Stimulated activated CD4-positive, alpha-beta T cell treated with anti-CD3 and anti-CD28 coated beads, Interleukin-2, amount 100 ng/mL, for 4 hours (primary cell): ENCODE measurements at places on chromosomes 7 and 10.

GRCh38 chr10:76138906-76139305 lies 707.5 kb downstream of the LRMDA start:
- no peak for DNase-seq

DNA sequence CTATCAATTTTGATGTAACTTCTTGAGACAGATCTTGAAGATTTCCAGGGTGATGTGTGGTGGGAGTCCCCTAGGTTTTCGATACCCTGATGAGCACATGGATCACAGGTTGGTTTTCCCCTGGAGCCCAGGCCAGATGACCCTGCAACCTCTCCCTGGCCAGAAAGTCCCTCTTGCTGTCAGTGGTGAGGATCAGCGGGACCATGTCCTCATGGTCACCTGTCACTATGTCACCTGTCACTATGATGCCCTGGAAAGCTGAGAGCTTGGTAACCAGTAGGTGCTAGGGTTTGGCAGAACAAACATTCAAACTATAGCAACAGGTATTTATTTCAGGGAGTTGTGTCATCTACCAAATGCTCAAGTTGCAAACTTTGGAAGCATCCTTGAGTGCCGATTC lies 197.9 kb downstream of the ARHGAP12 start:
- DNase-seq: no peak

DNA sequence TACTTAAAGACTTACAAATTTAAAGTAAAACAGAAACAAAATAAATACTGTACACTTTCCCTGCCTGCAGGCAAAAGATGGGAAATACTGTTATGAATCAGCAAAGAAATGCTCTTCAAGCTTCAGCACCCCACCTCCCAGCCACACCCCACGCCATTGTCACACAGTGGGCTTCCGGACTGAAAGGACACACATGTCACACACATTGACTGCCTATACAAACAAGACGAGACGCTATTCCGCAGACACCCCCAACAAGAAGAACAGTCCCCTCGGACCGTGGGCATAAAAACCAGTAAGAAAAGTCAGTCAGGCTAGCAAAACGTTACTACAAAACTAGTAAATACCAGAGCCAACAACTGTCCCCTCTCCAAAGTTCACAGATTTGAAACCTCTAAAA lies 22.2 kb upstream of the PARP12 start:
- no peak for DNase-seq

GRCh38 chr10:7546385-7546967 lies 120.3 kb downstream of the ITIH5 start:
- no peak for DNase-seq

- no peak for DNase-seq
These were observed 1.3 kb downstream of the NRCAM start for GRCh38 chr7:108454674-108455550.

- no peak for DNase-seq
These were observed 236.6 kb upstream of the TCF7L2 start for GRCh38 chr10:112713411-112713810.

- no peak for DNase-seq
These were observed 118.0 kb downstream of the RAB11FIP2 start for GRCh38 chr10:117928741-117929140.

- DNase-seq: no peak
These were observed 9.4 kb downstream of the MAD1L1 start for GRCh38 chr7:2223321-2223720.
